NCI-H1930 (cell line): ENCODE measurements at places on chromosomes 2 and 18.
A peak's percentile ranks its signal among the peaks of the same experiment; 100 is the strongest.

- no peak for DNase-seq
These were observed 3.4 kb downstream of the ZEB2 start for GRCh38 chr2:144516411-144516980.

DNA sequence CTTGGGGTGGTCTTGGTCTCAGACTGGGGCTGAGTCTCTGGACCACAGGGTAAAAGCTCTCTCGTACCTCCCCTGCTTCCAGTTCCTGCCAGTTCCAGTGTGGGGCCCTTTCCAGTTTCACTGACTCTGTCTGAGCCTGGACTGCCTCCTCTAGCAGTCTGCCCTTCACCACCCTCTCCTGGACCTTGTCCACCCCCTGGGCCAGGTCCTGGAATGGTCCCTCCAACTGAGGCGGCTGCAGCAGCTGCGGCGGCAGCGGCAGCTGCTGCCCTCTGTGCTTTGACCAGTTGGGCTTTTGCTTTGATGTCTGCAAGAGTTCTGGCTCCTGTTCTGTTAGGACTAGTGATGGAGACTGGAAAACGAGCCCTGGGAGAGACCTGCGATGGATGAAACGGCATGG, 70.7 kb upstream of the DTNB start:
- DNase-seq, result no peak

GRCh38 chr2:108449410-108450130, 564 bp downstream of the GCC2 start:
- DNase-seq, result no peak

GRCh38 chr2:21038403-21039073, 5.3 kb downstream of the APOB start:
- no peak for DNase-seq

- no peak for DNase-seq
These were observed 35.4 kb downstream of the BARD1 start for GRCh38 chr2:214774108-214774507.

DNA sequence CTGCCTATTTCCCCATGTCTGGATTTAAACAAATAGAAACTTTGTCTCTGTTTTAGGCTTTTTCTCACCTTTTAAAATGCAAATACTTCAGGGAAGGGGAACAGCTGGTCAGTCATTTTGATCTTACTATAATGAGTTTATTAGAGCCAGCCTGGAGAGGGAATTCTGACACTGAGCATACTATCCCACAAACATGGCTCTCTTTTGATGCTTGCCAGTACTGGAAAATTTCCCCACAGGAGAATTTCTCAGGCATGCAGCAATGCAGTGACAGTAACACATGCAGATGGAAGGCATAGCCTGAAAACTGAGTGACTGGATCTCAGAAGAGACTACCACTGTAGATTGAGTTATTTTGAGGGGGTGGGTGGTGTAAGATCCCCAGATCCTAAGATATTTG, 974.3 kb upstream of the CELF4 start:
- no peak for DNase-seq

- DNase-seq, result peak; percentile 78
These were observed 36.1 kb upstream of the GPD2 start for GRCh38 chr2:156399950-156400705.

DNA sequence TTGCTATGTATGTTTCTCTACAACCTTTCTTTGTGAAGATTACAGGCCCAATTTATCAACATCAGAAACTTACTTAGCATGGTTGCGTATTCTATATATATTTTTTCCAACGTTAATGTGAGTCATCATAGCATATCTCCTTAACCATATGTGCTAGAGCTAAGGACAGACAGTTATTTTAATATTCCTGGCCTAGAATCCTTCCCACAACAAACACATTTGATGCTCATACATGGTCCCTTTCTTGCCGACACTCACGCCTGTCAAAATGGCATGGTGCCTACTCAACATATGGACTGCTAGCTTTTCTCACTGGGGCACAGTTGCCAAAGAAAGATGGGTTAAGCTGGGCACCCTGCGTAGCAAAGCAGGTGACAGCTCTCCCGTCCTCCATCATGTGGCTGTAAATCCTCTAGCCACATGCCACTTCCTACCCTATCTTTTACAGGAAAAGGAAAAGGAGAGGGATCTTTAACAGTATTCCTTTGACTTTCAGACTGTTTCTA, 75.2 kb upstream of the GALNT5 start:
- no peak for DNase-seq

- no peak for DNase-seq
These were observed 185.0 kb downstream of the CTIF start for GRCh38 chr18:48723837-48724236.
